ENCODE measurements at places on chromosomes 4 and X. TPM values are rescaled to one million over a fixed set of nuclear protein-coding genes. Genes with fewer than 3 reads are reported as not detected.

DNA sequence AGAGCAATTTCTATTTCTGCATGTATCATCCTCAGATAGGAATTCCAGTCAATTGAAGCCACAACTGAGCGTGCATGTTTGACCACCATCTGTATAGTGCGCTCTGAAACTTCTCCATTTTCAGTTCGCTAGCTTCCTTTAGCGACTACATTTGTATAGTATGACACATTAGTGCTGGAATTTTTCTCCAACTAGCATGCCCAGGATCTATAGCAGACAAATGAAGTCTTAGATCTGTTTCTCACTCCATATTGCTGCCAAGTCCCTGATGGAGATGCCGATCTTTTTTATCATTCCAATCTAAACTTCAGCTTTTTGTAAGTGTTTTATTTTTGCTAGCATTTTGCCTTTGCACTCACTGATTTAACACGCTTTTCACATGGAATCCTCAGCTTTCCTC lies 774.8 kb upstream of the TENM3 start:
- no peak for DNase-seq

Gene TEX13B
- total RNA-seq, result not detected

DNA sequence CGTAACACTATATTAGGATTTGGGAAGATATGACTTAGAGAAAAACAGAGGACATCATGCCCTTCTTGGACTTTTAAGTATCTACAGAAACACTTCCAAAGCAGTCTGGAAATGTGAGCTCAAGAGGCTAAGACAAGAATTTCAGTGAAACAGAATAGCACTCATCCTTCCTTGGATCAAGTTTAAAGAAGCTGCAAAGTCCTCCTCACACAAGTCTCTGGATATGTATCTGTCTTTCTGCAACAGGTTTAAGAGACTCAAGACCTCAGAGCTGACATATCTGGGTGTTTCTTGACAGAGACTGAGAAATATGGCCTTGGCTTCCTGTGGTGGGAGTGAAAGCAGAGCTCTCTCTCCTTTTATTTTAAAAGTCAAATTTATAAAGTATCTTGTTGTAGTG lies 82.5 kb upstream of the GIMD1 start:
- no peak for DNase-seq

Gene ANOS1
- total RNA-seq, result not detected

Gene ADH1B
- not detected for total RNA-seq

DNA sequence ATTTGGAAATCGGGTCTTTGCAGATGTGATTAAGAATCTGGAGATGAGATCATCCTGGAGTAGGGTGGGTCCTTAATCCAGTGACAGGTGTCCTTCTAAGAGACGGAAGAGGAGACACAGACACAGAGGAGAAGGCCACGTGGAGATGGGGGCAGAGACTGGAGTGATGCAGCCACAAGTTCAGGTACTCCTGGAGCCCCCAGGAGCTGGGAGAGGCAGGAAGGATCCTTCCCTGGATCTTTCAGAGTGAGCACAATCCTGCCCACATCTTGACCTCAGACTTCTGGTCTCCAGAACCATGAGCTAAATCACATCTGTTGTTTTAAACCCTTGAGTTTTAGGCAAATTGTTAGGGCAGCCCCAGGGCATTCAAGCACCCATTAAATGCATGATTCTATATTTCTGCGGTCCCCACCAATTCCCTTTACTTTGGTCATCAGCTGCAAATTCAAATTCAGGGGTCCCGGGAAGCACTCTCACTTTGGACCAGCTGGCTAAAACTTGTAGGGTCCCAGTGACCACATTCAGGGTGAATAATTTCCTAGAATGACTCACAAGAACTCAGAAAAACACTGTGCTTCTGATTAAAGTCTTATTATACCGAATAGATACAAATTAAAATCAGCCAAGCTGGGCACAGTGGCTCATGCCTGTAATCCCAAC lies 12.8 kb upstream of the AKAP17A start:
- DNase-seq, result no peak
